ENCODE measurements at places on chromosomes 1 and 21. TPM values are rescaled to one million over a fixed set of nuclear protein-coding genes. Genes with fewer than 3 reads are reported as not detected.
A peak's percentile ranks its signal among the peaks of the same experiment; 100 is the strongest.

The TENT5C gene
- total RNA-seq, result under 0.01 TPM

The CYP4A11 gene
- not detected for total RNA-seq

The S1PR1 gene
- 0.63 TPM for total RNA-seq

The SPAG17 gene
- total RNA-seq, result not detected

The VWA1 gene
- total RNA-seq, result 5.7 TPM

The PRR9 gene
- total RNA-seq, result not detected

The ST6GALNAC3 gene
- 6.2 TPM for total RNA-seq

The LORICRIN gene
- not detected for total RNA-seq

The PITHD1 gene
- 131 TPM for total RNA-seq

The S100A4 gene
- total RNA-seq, result 20.6 TPM

The ALDH4A1 gene
- total RNA-seq, result 9.5 TPM

DNA sequence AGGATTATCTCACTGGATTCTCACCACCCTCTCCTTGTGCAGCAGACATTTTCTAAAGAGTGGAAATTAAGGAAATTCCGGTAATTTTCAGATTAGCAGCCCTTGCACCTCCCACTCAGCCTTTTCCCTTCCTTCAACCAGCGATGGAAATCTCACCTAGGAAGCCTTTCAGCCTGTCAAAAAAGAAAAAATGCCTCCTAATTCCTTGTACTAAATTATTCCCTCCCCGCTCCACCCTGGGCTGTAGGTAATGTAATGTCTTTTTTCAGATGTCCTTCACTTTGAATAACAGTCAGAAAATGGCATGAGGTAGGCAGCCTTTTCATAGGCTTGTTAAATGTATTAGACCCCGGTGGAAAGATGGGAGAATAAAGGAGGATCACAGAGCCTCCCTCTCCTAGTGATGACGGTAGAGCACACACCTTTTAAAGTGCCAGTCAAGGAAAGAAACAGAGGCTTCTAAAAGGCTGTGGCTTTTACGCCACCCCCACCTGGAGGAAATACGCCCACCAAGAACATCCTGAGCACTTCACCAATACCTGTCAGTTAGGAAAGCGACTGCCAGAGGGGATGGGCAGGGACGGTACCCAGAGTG is 62.8 kb upstream of the NEK2 start:
- DNase-seq, result no peak

DNA sequence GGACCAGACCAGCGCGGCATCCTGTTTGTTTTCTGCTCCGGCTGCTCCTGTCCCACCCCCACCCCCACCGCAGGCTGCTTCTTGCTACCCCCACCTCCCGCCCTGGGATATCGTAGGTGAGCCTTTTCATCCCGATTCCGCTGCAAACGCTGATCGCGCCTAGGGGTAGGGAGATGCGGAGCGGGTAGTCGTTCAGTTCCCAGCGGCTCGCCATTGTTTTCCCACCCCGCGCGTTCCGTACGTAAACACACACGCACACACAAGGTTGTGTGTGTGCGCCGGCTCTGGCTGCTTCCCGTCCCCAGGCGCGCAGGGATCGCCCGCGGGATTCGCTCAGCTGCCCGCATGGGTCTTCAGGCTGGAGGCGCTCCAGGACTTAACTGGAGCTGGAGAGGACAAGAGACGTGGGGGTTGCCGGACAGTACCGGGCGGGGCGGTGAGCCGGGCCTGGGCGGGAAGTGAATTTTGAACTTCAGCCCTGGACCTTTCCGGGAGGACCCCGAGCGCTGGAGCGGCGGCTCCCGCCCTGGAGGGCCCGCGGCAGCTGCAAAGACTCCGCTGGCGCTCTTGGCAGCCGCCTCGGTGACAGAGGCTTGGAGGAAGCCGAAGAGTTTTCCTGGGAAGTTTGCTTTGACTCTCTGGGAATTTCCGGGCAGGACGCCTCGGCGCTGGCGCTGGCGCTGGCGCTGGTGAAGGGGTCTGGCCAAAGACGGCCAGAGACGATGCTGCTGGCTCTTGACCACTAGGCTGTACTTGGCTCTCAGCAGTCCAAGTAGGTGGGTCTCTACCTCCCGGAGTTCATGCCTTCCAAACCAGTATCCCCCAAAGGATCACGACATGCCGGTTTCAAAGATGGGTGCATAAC is 1.6 kb downstream of the SOX13 start:
- DNase-seq, result peak; percentile 60

DNA sequence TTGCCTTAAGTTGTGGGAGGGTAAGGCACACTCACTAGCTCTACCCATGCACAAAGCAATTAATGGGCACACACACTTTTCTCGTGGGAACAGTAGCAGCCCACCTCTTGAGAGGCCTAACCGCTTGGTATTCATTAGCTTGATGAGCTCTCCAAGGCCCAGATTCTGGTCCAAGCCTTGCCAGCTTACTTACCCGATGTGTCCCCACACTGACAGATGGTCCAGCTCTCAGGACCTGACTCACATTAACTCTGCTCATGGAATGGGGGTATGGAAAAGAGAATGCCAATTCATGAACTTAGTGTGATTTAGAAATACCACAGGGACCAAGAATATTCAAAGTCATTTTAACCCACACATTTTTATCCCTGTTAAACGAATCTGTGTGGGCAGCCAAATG is 106.8 kb upstream of the CACHD1 start:
- no peak for DNase-seq

- no peak for DNase-seq
Observed at GRCh38 chr1:209215826-209216225, 367.7 kb upstream of the CAMK1G start.

DNA sequence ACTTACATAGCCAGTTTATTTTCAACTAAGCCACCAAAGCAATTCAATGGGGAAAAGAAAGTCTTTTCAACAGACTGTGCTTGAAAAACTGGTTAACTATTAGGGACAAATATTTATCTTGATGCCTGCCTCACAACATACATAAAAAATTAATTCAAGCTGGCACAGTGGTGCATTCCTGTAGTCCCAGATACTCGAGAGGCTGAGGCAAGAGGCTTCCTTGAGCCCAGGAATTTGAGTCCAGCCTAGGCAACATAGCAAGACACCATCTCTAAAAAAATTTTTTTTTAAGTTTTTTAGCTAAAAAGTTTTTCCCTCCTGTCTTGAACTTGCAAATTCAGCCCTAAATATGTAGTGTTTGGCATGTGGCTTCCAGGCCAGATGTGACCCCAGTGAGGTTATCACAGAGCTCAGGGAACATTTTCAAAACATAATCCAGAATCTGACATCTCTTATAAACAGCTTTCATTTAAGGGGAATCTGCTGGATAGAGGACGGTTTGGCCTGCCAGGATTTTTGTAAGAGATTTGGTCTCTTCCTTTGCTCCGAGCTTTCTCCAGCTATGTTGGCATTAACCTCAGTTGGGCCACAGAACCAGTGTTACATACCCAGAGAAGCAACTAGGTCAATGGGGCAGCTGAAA is 46.4 kb downstream of the COL6A1 start:
- DNase-seq, result no peak

- DNase-seq, result peak; percentile 20
Observed at GRCh38 chr21:29104239-29104708, 26.2 kb upstream of the MAP3K7CL start.

- DNase-seq, result no peak
Observed at GRCh38 chr1:184068354-184068753, 16.8 kb downstream of the TSEN15 start.

DNA sequence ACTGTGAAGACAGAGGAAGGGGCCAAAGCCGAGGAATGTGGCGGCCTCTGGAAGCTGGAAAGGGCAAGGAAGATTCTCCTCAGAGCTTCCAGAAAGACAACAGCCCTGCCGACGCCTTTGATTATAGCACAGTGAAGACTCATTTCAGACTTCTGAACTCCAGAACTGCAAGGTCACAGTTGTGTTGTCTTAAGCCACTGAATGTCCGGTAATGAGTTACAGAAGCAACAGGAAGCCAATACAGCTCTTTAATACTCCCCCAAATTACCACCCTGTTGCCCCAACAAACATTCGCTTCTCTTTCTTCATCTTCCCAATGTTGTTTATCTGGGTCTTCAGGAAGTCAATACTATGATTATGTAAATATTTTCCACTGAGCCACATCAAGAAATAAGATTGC is 44.0 kb downstream of the ETS2 start:
- DNase-seq, result no peak

GRCh38 chr1:164863056-164863455 is 304.1 kb downstream of the PBX1 start:
- no peak for DNase-seq

DNA sequence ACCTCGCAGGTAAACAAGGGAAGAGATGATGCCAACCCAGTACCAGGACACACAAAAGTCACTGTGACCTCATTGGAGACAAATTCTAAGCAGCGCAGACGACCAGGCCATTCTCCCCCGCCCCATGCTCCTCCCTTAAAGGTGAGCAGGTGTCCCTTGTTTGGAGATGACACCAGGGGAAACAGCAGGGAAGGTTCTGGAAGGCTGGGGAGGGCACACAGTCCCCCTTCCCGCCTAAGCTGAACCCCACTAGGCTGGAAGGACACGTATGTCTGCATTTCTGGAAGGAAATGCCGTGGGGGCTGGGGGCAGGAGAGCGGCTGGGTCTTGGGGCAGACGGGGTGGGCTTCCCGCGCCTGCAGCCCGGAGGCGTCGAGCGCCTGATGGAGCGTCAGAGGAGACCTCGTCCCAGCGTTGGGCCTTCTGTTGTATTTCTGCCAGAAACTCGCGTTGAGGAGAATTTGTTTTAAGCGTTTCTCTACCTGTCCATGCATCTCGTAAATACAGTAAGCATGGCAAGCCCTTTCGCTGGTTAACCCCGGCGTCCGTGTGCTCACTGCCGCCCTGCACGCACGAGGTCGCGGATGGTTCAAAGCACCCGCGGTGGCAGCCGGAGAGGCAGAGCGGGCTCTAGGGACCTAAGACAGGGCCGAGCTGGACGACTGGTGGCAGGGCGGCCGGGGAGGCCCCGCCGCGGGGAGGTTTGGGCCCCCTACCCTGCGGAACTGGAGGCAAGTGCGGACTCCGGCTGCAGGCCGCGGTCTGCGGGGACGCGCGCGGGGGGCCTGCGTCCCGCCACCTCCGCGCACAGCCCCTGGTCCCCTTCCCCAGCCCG is 1.2 kb upstream of the LHX4 start:
- DNase-seq, result no peak

DNA sequence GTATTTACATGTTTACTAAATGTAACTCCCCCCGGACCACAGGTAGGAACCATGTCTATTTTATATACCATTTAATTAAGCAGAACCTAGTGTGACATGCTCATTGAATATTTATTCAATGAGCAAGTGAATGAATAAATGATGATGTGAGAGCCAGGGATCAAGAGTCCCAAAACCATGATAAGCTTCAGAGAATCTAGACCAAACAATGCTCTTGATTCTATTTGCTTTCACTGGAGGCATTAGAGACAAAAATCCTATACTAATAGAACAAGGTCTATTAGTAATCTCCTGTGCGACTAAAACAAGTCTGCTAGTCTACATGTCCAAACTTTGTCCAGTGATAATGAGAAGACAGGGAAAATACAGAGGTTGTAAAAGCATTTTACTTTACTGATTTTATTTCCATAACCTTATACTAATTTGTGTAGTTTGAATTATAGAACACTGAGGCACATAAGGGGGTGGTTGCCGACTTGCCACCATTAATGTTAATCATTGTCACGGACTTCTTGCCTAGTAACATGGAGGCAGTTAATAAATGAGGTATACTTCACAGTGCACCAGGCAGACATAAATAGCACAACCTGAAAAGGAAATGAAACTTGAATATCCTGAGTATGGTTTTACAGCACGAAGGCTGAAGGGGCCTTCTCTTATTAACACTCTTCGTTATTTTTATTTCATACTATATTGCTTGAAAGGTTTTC is 69.8 kb downstream of the TBX15 start:
- DNase-seq, result no peak

GRCh38 chr1:71273334-71273733 is 192.5 kb upstream of the ZRANB2 start:
- no peak for DNase-seq

DNA sequence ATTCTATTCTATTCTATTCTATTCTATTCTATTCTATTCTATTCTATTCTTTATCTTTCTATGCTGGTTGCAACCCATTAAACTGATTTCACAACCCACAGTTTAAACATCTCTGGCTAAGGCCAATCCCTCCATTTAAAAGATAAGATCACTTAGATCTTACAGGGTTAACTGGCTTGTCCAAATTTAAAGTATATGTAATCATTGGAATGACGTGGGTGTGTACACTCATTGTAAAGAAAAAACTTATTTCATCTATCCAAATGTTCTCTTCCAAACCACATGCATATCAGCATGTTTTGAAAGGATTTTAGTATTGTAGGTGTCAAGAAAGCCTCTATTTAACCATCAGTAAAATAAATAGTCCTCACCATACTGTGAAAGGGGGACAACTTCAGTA is 299.6 kb upstream of the RUNX1 start:
- no peak for DNase-seq

- DNase-seq, result peak; percentile 21
Observed at GRCh38 chr1:245953876-245954660, 553.0 kb downstream of the SMYD3 start.

DNA sequence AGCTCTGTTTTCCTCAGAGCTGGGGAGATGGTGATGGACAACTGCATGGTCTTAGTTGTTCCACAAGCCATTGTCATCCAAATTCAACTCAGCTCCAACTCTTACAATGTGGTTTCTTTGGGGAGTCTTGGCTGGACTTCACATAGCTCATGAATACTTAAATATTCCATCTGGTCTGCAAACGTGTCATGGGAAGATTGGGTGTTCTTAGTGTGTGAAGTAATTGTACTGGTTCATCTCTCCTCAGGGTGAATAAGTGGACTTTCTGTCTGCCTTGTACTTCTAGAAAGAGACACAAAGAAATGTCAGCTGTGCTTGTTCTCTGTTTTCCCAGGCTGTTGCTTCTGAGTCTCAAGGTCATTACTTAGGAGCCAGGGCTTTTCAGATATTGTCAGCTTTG is 106.6 kb downstream of the VPS13D start:
- DNase-seq, result no peak

GRCh38 chr1:58038574-58038973 is 508.0 kb downstream of the OMA1 start:
- no peak for DNase-seq

DNA sequence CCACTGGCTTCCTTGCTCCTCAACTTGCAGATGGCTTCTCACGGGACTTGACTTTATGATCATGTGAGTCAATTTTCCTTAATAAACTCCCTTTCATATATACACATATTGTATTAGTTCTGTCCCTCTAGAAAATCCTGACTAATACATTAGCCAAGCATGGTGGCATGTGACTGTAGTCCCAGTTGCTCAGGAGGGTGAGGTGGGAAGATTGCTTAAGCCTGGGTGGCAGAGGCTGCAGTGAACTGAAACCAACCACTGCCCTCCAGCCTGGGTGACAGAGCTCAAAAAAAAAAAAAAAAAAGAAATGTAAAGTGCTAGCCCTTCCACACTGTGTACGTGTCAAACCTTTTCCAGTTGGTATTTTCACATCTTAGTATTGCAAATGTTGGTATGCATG is 857.0 kb downstream of the LTN1 start:
- DNase-seq, result no peak

GRCh38 chr21:40587736-40588346 is 259.1 kb downstream of the DSCAM start:
- DNase-seq, result peak; percentile 25

- no peak for DNase-seq
Observed at GRCh38 chr1:93979718-93980319, 70.6 kb upstream of the GCLM start.
